Stimulated activated effector memory CD8-positive, alpha-beta T cell treated with anti-CD3 and anti-CD28 coated beads, Interleukin-12 subunit alpha, Interleukin-12 subunit beta, amount 100 ng/mL, for 72 hours (primary cell): ENCODE measurements at places on chromosomes 12 and 14.

DNA sequence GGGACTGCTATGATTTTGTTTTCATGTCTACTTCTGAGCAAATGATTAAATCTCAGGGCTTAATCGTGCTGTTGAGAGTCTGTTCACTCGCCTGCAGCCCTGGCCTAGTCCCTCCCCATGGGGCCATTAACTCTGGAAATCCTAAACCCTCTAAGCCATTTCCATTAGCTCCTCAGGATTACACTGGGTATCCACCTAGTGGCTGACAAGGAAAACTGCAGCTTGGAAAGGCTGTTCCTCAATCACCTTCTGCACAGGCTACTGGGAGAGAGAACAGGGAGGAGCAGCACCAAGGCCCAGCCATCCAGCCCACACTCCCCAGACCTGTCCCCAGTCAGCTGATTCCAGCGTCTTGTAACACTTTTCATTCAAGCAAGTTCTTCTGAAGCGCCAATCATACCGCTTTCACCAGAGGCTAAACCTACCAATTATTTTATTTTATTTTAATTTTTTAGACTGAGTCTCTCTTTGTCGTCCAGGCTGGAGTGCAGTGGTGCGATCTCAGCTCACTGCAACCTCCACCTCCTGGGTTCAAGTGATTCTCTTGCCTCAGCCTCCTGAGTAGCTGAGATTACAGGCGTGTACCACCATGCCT is 48.7 kb downstream of the NEUROD4 start:
- DNase-seq = no peak

DNA sequence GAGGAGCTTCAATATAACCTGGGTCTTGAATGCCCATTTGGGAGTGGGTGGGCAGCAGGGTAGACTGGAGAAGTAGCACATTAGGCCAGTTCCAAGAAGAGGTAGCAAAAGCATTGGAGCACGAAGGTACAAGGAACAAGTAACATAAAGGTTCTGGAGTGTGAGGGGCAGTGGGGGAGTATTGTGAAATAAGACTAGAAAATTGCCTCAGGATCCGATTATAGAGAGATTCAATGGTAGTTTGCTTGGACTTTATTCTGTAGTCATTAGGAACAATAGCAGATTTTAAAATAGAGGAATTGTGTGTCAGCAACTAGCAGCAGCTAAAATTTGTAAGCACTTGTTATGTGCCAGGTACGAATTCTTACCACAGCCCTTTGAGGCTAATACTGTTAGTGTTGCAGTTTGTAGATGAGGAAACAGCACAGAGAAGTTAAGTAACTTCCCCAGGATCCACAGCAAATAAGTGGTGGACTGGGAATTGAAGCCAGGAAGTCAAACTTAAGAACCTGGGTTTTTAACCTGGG is 61.8 kb downstream of the PPFIBP1 start:
- no peak for DNase-seq

GRCh38 chr12:94618995-94619695 is 31.2 kb downstream of the TMCC3 start:
- DNase-seq = no peak

DNA sequence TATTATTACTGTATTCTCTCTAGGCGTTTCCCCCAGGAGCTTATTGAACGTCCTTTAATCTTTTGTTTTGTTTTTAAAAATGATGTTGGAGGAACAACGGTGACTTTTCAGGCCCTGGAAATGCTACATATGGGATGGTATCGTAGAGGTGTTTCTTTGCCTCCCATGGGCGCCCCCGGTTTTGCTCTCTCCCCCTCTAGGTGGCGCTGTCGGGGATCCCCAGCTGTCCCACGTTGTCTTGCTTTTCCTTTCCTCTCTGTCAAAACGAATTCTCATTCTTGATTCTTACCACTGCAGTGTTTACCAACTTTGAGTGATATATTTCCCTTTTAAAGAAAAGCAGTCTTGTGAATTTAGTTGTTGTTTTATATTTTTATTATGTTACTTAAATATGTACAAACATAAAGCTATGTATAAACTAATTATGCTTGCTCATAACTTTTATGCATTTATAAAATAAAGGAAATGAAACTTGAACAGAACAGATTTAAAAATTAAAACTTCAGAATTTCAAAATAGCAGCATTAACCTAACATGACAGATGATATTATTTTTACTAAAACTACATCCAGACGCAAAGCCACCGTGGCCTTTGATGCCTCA is 171.9 kb downstream of the RGS6 start:
- DNase-seq = peak; percentile 69

- DNase-seq = no peak
Measured at GRCh38 chr12:91565246-91565645, 382.6 kb upstream of the DCN start.

DNA sequence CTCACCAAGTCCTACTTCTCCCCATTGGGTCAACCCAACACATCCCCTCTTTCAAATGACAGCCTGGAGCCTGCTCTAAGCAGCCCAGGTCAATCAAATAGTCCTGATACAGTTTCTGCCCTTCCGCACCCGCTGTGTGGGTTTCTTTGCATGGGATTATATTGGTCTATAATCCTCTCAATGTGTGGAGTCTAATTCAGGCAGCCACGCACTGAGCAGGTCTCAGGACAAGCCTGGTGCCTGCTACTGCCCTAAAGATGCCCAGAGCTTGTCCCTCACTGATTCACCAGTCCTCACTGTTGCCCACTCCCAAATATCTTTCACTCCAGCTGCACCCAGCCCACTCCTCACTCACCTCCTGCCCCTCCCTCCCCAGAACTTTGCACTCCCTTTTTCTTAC is 16.4 kb downstream of the ACTN1 start:
- no peak for DNase-seq

DNA sequence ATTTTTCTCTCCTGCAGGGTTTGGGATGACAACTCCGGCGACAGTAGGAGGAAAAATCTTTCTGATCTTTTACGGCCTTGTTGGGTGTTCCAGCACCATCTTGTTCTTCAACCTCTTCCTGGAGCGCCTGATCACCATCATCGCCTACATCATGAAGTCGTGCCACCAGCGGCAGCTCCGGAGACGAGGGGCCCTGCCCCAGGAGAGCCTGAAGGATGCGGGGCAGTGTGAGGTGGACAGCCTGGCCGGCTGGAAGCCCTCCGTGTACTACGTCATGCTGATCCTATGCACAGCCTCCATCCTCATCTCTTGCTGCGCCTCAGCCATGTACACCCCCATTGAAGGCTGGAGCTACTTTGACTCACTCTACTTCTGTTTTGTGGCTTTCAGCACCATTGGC is 72.3 kb upstream of the PSMC1 start:
- no peak for DNase-seq

- no peak for DNase-seq
Measured at GRCh38 chr14:89227496-89227836, 189.6 kb downstream of the FOXN3 start.

GRCh38 chr12:69816082-69816481 is 8.9 kb upstream of the MYRFL start:
- DNase-seq = no peak

GRCh38 chr14:65042296-65042695 is 55.6 kb downstream of the FNTB start:
- DNase-seq = no peak

- no peak for DNase-seq
Measured at GRCh38 chr14:78278464-78279250, 108.5 kb downstream of the NRXN3 start.

DNA sequence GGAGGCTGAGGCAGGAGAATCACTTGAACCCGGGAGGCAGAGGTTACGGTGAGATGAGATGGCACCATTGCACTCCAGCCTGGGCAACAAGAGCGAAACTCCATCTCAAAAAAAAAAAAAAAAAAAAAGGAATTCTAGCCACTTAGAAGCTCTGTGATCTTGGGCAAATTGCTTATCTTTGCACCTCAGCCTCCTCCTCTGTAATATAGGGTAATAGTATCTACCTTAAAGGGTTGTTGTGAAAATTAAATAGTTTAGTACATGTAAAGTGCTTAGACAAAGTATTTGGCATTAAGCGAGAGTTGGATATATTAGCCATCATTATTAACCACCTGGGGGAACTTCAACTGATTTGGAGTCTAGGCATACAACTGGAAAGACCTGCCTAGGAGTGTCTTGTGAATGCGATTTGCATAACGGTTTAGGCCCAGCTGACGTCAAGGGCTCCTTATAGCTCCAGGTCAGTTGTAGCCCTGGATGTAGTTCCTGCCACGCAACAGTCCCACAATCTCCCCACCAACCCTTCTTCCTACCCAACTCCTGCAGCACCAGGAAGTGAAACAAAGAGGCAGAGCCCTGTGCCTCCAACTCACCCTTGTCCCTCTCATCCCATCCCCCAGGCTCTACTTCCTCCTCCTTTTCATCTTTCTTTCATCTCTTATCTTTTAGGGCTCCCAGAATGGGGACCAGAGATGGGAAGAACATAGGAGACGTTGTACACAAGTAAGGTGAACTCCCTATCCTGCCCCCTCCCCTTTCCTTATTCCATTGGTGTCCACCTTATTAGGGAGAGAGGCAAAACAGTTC is 2.1 kb upstream of the IL23A start:
- DNase-seq = no peak

GRCh38 chr14:76643887-76644286 is 117.4 kb upstream of the VASH1 start:
- DNase-seq = no peak

DNA sequence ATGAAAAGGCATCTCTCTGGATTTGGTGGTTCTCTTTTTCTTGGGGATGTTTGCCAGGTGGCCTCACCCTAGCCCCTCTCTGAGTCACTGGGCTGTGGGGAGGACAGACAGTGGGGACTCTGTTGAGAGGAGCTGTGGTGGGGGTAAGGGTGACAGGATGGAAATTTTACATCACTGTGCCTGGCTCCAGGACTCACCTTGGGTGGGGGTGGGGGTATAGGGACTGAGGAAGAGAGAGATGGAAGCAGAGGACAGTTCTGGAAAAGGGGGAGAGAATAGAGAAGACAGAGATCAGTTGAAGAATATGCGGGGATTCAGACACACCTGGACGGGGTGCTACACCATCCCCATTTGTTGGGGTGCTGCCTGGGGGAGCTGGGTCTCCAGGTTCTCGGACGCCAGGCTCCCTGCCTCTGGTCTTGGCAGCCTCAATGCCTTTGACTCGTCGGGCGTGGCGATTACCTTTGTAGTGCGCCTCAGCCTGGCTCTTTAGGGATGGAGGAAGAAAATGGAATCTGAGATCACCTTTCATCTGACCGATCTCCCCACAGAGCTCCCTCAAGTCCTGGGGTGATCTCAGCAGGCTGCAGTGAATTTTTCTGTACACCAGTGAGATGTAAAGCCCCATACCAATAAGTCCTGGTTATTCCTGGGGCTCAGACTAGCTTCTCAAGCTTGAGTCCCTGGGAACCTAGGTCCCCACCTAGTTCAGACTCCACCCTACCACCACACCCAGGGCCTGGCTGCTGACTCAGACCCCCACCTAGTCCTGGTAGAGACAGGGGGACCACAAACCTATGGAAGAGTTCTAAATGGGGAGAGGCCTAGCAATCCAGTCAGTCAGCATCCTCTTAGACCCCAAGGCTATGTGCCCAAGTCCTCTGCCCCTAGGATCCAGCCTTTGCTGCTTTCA is 9.6 kb upstream of the GPR84 start:
- DNase-seq = no peak

DNA sequence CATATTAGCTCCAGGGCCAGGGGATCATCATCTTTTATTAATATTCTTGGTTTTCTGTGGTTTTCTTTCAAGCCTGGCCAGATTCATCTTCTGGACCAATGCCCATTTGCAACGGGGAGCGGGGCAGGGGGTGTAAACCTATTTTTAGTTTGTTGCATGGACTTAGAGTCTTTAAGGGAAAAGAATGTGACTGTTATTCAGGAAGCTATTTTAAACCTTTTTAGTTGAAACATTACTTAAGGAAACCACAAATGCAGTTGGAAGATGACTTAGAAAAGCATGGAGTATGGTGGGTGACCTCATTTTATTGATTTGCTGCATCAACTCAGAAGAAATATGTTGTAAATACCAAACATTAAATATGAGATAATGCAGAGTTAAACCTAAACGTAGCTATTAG is 368.4 kb upstream of the E2F7 start:
- no peak for DNase-seq

DNA sequence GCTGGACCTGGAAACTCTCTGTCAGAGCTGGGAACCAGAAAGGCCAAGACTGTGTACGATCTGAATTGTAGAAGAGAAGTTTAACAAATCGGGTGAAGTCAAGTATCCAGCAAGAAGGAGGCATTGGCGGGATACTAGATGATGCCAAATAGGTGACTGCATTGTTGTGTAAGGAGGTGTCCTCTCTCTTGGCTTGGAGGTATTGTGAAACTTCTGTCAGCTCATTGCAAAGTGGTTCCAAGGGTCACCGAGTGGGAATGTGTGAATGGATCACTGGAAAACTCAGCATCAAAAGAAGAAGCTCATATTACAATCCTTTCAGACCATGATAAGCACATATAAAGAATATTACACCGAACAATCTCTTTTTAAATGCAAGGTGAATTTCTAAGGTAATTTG is 11.7 kb downstream of the NAV3 start:
- no peak for DNase-seq

- no peak for DNase-seq
Measured at GRCh38 chr12:129877411-129877810, 26.4 kb downstream of the TMEM132D start.

- no peak for DNase-seq
Measured at GRCh38 chr14:103801459-103801858, 45.9 kb downstream of the PPP1R13B start.

- no peak for DNase-seq
Measured at GRCh38 chr12:89167986-89168385, 184.3 kb downstream of the DUSP6 start.

GRCh38 chr12:123727878-123728277 is 15.7 kb downstream of the ATP6V0A2 start:
- no peak for DNase-seq

DNA sequence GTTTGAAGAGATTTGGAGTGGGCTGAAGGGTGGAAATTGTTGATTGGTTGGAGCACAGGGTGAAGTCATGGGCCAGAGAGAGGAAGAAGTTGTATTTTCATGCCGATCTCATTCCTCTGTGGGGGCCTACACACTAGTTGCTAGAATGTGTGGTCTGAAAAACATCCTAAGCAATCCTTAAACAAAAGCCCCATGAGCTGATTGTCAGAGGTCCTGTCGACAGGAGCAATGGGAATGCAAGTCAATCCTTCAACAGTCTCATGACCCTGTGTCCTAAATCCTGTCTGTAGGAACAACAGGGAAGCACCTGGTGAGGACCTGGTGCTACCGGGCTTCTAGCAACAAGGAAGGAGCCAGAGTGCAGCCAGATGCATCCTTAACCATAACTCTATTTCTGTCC is 324.0 kb upstream of the TMEM132C start:
- DNase-seq = no peak

DNA sequence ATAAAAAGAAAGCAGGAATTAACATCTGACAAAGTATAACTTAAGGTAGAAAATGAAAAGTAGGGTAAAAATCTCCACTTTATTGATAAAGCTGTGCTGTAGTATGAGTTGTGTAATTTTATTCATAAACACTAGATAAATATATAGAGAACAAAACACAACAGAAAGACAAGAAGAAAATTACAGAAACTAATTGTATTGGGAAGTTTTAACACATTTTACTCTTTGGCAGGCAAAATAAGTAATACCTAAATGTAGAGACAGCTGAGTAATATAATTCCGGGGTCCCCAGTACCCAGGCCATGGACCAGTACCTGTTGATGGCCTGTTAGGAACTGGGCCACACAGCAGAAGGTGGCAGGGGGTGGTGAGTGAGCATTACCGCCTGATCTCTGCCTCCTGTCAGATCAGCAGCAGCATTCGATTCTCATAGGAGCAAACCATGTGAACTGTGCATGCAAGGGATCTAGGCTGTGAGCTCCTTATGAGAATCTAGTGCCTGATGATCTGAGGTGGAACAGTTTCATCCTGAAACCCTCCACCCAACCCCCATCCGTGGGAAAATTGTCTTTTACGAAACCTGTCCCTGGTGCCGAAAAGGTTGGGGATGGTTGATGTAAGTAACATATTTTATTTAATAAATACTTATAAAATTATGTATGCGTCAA is 84.4 kb upstream of the ETV6 start:
- DNase-seq = no peak
